ENCODE measurements at places on chromosomes 4 and X. TPM values are rescaled to one million over a fixed set of nuclear protein-coding genes. Genes with fewer than 3 reads are reported as not detected.

The RHOXF2 gene
- polyA plus RNA-seq: not detected

The SH2D1A gene
- 0.56 TPM for polyA plus RNA-seq

The OPRPN gene
- polyA plus RNA-seq: not detected

The TMEM35A gene
- polyA plus RNA-seq: not detected

The FAM184B gene
- polyA plus RNA-seq: not detected

The GPRASP3 gene
- polyA plus RNA-seq: 0.47 TPM

The TNIP3 gene
- 0.02 TPM for polyA plus RNA-seq

The DTHD1 gene
- 0.06 TPM for polyA plus RNA-seq
